ENCODE measurements at places on chromosomes 3 and 15. TPM values are rescaled to one million over a fixed set of nuclear protein-coding genes. Genes with fewer than 3 reads are reported as not detected.

Gene ARGFX
- total RNA-seq = not detected

Gene HYAL3
- total RNA-seq = 9.6 TPM

Gene UTS2B
- not detected for total RNA-seq

Gene TNK2
- 21.9 TPM for total RNA-seq

Gene NR1I2
- not detected for total RNA-seq

Gene IRAK2
- total RNA-seq = 21.8 TPM
